ENCODE measurements at places on chromosomes 1 and 21.

- DNase-seq: no peak
Measured at GRCh38 chr1:179591592-179592580, at the start of gene TDRD5. Gene TDRD5 (plus strand): TSS chr1:179591832. CDS start chr1:179592616, 784 bp downstream.

GRCh38 chr1:219265026-219265515 is 91.4 kb downstream of the LYPLAL1 start:
- no peak for DNase-seq

- DNase-seq: no peak
Measured at GRCh38 chr1:89611721-89612120, 21.2 kb upstream of the LRRC8C start.

- no peak for DNase-seq
Measured at GRCh38 chr1:90671251-90671650, 45.9 kb downstream of the BARHL2 start.

- no peak for DNase-seq
Measured at GRCh38 chr1:218890451-218890850, 283.2 kb upstream of the LYPLAL1 start.

- DNase-seq: no peak
Measured at GRCh38 chr1:113388621-113389358, 1.5 kb upstream of the MAGI3 start.

GRCh38 chr1:234607109-234608024 is 2.6 kb downstream of the IRF2BP2 start:
- no peak for DNase-seq

- DNase-seq: no peak
Measured at GRCh38 chr1:225771661-225772322, 5.8 kb upstream of the SRP9 start.

DNA sequence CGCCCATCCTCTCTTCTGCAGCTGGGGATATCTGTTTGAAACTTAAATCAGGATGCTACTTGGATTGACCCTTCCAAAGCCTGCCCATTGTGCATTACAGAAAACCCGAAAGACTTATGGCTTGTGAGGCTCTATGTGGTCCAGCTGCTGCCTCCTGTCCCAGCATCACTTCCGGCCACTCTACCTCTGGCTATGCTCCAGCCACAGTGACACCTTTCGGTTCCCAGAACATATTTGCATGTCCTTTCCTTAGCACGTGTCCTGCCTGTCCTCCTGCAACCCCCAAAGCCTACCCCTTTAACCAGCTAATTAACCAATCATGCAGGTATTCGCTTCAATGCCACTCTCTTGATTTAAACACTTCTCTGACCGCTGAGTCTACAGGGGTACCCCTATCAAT is 167.6 kb downstream of the PRDM2 start:
- DNase-seq: no peak

GRCh38 chr1:213987422-213987926 is 299 bp upstream of the PROX1 start:
- DNase-seq: no peak

GRCh38 chr1:195550071-195550862 is 1058.0 kb downstream of the KCNT2 start:
- DNase-seq: no peak

GRCh38 chr1:246510147-246511030 is 3.3 kb upstream of the SMYD3 start:
- no peak for DNase-seq

DNA sequence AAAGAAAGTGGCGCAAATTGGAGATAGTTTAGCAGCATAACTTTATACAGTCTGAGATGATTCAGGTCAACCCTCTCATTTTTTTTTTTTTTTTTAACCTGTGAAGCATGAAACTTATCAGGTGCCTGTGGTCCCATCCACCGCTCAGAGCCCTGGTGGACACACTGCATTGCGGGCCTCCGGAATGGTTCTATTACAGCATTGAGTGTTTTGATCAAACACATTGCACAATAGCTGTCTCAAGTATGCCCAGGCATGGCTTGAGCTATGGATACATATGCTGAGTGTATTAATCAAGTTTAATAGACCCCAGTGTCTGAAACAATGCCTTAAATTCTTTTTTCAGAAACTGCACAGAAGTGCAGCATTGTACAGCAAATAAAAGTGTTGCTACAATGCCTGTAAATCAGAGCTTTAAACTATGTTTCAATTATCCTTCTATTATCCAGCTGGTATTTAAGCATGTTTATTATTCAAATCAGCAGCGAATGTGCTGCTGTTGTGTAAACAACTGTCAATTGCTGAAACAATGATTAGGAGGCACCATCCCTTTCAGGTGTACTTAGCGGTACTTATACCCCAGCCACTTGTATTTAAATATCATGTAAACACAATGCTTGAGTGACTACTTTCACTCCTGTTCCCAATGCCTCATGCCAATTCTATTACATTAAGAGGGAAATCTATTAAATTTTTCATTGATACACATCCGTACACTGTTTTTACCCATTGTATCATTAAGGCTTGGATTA is 456.6 kb downstream of the RPS6KC1 start:
- DNase-seq: no peak

GRCh38 chr1:1282998-1283397 is 2.8 kb downstream of the SCNN1D start:
- no peak for DNase-seq

DNA sequence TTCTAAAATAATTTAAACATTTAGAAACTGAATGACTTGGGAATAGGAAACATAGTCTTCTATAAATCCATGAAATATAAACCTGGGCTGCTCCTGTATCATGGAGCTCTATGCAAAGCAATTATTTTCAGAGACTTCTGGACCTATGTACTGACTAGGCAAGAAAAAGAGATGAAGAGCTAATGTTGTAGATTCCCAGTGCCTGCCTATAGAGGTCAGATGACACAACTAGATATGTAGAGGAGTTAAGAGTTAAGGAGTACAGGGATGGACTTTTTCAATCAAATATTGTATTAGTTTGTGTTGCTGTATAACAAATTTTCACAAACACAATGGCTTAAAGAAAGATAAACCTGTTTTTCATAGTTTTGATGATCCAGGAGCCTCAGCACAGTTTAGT is 1434.5 kb downstream of the KCNT2 start:
- no peak for DNase-seq

DNA sequence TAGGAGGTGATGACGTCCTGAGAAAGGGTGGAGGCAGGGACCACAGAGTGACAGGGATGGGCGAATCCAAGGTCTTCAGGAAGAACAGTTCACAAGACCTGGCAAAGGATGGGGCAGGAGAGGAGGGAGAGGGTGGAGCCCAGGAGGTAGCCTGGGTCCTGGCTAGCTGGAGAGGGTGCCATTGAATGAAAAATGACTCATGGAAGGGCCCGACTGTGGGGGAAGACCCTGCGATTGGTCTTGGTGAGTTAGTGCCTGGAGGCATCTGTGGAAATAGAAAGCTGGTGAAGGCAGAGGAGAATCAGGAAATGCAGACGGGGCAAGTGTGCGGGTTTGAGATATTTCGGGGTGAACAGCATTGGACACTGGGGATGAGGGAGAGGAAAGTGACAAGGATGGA is 60.3 kb upstream of the SLC45A1 start:
- DNase-seq: no peak

GRCh38 chr1:12460911-12461621 is 156.9 kb downstream of the DHRS3 start:
- no peak for DNase-seq

DNA sequence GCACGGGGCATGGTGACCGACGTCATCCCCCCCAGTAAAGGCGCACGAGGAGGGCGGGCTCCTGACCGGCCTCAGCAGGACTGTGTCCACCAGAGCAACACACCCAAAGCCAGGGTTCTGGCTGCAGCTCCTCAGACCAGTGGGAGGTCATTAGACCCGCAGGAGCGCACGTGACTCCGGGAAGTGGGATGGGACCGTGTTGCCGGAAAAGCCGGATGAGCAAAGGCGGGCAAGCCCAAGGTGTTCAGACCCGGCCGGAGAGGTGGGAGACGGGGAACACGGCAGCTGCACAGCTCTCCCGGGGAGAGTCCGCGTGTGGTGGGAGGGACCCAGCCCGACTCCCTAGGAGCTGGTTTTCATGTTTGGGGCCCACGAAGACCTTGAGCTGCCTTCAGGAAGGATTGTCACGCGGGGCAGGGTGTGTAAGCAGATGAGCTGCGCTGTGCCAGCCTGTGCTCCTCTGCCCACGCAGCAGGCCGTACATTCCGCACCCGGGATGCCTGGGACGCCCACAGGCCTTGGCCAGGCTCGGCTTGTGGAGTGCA is 20.6 kb upstream of the TRAPPC10 start:
- no peak for DNase-seq

DNA sequence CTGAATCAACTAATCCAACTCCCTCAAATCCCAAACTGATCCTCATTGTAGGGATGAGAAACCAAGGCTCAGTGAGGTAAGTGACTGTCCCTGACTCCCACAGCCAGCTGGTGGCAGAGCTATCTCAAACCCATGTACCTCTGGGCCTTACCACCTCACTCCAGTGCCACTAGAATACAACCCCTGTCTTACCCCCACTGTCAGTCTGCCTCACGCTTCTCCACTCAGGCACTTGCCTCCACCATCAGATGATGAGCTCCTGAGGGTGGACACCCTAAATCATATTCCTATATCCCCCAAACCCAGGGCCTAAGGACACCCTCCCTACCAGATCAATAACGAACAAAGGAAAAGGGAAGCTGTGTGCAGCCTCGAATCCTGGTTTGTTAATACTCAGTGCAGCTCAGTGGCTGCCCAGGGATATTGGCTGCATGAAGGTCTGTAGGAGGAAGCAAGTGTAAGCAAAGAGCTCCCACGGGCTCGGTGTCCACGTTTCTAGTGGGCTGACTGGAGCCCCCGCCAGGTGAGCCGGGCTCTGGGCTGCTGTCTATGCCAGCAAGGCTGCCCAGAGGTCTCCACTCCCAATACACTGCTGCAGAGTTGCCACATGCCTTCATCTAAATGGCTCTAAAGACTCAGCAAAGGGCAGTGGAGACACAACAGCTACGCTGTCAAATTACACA is 533.4 kb downstream of the MATN1 start:
- no peak for DNase-seq

GRCh38 chr1:154945160-154945961 is 8.8 kb upstream of the PMVK start:
- no peak for DNase-seq

DNA sequence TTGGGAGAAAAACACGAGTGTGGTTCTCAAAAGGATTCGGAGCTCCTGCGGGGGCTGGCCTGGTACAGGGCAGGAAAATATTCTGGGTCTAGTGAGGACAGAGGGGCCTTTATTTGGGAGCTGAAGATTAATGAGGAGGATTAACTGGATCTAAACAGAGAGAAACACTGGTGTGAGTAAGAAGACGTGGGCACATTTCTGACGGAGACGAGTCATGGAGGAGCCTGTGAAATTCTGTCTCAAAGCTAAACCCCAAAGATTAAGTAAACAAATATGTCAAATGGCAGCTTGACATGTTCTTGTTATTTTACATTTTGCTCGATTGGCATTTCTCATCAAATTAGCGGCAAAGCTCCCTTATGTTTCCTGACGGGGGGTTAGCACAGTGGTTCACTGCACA is 12.8 kb downstream of the PROK1 start:
- DNase-seq: no peak

- DNase-seq: no peak
Measured at GRCh38 chr1:22471078-22471477, 19.4 kb downstream of the ZBTB40 start.

- peak; percentile 63 for DNase-seq
Measured at GRCh38 chr1:1021010-1021919, 1.3 kb downstream of the AGRN start.

DNA sequence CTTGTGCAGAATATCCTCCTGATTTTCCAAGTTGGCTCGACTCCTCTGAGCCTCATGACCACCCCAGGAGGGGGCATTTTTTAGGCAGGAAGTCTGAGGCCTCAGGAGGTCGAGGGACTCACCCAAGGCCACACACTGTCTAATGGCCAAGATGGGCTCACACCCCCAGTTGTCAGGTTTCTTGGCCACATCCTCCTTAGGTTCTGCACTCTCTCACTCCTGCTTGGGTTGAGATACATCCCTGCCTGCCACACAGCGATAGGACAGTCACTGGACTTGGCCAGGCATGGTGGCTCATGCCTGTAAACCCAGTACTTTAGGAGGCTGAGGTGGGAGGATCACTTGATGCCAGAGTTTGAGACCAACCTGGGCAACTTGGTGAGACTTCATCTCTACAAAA is 4.6 kb downstream of the CA6 start:
- no peak for DNase-seq

DNA sequence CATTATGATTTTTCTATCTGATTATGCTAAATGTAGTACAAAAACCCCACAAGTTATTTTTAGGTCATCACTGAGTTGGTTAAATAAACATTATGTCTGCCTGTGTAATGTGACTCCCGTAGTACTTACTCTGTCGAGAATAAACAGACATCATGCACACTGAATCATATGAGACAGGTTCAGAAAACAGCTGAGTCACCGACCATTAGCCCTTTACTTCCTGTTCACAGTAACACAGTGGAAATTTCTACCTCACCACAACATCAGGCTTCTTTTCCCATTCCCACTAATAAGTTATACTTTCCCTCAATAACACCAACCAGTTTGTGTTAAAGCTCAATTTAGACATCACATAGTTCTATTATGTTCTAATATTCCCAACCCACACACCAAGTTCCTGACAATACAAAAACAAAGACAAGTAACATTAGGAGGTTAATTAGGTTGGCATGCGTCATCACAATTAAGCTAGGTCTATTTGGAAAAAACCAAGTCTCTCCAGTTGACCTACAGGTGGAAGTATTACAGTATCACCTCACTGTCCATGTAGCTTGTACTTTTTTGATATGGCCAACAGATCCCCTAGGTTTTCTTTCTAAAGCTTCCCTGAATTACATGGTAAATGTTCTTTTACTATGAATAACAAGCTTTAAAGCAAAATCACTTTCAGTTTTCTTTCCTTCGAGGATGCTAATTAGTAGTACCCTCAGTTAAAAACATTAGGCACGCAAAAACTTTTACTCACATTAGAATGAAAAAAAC is 154.2 kb downstream of the EIF4G3 start:
- peak; percentile 86 for DNase-seq

All from HS-27A (cell line).